ENCODE measurements at places on chromosomes 3 and 15. TPM values are rescaled to one million over a fixed set of nuclear protein-coding genes. Genes with fewer than 3 reads are reported as not detected.

DNA sequence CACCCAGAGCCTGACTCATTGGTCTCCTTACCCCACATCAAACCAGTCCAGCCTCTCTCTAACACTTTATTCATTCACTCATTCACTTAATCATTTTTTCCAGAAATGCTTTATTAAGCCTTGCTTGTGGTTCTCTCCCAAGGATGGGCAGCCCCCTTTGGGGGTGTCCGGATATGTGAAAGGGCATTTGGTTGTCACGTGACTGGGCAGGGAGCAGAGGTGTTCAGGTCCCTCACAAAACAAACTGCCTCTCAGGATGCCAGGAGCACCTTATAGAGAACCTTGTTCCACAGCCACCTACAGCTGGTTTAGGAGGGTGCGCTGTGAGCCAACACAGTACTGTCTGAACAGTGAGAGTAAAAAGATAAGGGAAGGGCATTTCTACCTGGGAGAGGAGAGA is 25.8 kb upstream of the PTPN23 start:
- no peak for DNase-seq

DNA sequence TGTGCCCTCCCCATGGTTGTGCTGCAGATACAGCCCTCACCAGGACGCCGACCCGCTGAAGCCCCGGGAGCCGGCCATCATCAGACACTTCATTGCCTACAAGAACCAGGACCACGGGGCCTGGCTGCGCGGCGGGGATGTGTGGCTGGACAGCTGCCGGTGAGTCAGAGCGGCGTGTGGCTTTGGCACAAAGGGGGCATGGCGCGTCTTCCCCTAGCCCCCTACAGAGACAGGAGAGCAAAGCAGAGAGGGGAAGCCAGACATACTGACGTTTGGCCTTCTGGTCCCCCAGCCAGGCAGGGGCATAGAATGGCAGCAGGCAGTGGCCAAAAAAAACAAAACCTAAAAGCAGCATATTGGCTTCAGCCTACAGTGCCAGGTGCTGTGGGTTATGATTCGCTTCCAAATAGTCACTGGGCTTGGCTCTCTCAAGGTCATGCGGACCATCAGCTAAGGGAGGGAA is 64.0 kb downstream of the MESD start:
- no peak for DNase-seq

DNA sequence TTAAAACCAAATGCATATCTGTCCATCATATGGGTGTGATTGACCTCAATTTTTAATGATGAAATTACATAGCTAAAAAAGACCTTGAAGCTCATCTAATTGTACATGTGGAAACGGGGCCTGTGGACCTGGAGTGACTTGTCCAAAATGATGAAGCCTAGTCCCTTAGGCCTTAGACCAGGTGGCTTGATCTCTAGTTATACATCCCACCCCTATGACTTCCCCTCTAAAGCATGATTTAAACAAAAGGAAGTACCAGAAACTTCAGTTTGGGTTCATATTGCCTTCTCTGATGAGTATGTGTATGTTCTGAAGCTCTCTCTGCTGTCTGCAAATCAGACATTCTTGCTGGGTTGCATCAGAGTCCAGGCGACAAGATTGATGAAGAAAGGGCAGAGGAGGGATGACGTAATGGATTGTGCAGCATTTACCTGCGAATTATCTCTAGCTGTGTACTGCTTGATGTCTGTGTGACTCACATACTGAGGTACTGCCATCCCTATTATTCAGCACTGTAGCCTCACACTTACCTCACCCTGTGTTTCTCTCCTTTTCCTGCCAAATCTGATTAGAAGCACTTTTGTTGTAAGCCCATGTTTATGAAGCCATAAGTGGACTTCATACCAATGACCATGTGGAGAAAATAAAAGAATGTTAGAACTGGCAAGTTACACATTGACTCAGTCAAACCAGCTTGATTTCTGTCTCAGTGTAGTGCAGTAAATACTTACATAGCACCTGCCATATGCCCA is 111.5 kb downstream of the FILIP1L start:
- DNase-seq, result no peak

GRCh38 chr3:117407317-117407716 is 697.7 kb downstream of the TUSC7 start:
- no peak for DNase-seq

DNA sequence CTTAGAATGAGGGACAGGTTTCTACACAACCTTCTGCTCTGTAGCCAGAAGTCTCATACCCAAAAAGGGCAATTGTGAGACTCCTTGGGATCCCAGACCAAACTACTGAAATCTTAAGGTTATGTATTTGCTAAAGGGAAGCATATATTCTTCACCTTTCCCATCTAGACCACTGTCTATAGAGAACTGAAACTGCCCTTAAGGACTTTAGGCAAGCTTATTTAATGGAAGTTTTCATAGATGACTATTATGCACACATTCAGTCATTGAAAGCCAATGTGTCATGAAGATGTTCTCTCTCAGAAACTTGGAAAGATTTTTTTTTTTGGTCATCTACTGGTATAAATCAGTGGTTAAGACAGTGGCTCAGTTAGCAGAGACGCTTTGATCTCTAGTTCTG is 365.3 kb downstream of the MCTP2 start:
- DNase-seq, result no peak

- DNase-seq, result no peak
Measured at GRCh38 chr3:196311-197148, at the start of gene CHL1. Gene CHL1 (plus strand): TSS chr3:196763. CDS start chr3:319777, 123,014 bp downstream.

- no peak for DNase-seq
Measured at GRCh38 chr3:37499061-37499785, 324.8 kb upstream of the LRRFIP2 start.

PSTPIP1 gene
- 2.4 TPM for polyA plus RNA-seq

DNA sequence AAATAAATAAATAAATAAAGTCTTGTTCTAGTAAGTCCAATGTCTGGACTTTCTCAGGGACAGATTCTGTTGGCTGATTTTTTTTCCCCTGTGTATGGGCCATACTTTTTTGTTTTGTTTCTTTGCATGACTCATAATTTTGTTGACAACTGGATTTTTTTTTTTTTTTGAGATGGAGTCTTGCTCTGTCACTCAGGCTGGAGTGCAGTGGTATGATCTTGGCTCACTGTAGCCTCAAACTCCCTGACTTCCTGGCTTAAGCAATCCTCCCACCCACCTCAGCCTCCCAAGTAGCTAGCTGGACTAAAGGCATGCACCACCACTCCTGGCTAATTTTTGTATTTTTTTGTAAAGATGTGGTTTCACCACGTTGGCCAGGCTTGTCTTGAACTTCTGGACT is 38.9 kb downstream of the TICRR start:
- DNase-seq, result no peak

GRCh38 chr3:179148616-179149405 is 654 bp downstream of the PIK3CA start:
- DNase-seq, result peak; percentile 48

DNA sequence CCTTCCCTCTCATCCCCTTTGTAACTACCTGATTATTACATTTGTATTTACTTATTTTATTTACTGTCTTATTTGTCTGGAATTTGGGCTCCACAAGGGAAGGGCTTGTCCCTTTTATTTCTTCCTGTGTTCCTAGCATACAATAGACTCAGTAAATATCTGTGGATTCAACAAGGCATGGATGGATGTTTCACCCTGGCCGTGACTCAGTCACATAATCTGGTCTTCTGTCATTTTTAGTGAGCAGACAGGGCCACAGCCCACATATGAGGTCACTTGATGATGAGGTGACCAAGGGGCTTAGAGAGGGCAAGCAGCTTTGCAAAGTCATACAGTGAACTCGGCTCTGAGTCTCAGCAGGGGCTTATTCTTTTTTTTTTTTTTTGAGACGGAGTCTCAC is 7.8 kb upstream of the DAG1 start:
- DNase-seq, result no peak

GABRR3 gene
- polyA plus RNA-seq, result not detected

- DNase-seq, result no peak
Measured at GRCh38 chr3:63932509-63933212, 20.5 kb upstream of the SCAANT1 start.

GRCh38 chr15:74433592-74434262 is at the start of gene SEMA7A:
Gene SEMA7A (minus strand): TSS chr15:74433958. CDS start chr15:74433918, 40 bp downstream.
- peak; percentile 74 for DNase-seq

KCNMB2 gene
- 22.3 TPM for polyA plus RNA-seq

GRCh38 chr3:150409512-150410310 is 1.6 kb downstream of the TSC22D2 start:
- peak; percentile 84 for DNase-seq
